C1 segment of cervical spinal cord (tissue), 14 donors: ENCODE measurements at places on chromosomes 13 and 19.

DNA sequence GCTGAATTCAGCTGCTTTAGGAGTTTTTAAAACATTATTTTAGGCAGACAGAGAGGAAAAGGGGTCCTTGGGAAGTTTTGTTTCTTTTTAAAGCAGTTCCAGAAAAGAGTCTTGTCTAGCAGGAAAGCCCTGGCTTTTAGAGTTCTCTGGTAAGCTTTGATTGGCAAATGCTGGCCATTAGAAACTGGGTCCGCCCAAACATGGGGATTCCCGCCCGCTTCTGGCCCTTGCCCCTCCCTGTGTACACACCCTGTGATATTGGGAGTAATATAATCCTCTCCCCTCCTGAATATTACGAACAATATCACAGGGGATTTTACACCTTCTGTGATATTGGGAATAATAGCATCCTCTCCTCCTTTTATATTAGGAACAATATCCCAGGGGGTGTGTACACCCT, 58.9 kb downstream of the ERICH4 start:
- DNase-seq, result no peak

DNA sequence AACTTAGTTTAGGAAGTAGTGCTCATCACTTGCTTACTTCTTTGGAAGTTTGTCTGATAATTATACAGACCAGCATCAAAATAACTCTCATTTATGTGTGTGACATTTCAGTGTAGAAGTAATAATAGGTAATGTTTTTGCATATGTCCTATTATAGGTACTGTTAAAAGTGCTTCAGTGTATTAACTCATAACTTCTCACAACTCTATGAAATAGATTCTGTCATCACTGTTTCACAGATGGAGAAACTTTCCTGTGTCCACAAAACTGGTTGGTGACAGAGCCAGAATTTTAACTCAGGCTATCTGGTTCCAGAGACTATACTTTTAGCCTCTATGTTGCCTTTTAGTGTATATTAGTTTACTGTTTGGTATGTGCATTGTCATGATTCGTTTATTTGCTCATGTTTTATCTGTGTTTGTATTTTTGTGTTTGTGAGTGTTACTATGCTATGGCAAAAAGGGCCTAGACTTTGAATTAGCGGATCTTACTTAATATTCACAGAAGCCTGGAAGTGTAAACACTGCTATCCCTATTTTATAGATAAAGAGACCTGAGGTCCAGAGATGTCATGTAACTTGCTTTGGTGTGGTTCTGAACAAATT, 12.7 kb downstream of the LPAR6 start:
- DNase-seq, result no peak

GRCh38 chr19:13051557-13052165, 51.0 kb downstream of the LYL1 start:
- DNase-seq, result no peak

DNA sequence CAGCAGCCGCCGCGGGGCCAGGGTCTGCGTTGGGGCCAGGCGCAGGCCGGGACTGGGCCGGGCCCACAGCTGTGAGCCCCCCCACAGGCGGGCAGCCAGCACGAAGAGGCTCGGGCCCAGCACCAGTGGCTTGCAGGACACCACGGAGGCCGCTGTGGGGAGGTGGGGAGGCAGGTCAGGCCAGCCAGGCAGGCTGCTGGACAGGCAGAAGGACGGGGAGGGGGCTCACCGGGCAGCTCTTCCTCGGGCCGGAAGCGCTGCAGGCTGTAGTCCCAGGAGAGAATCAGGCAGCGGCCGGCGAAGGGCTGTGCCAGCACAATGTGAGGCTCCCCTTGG, 8.3 kb downstream of the LGI4 start:
- no peak for DNase-seq

- DNase-seq, result peak; percentile 19
These were observed 692 bp upstream of the ZNF580 start for GRCh38 chr19:55640043-55640576.

GRCh38 chr19:8305798-8306197, 2.4 kb downstream of the CD320 start:
- DNase-seq, result no peak

DNA sequence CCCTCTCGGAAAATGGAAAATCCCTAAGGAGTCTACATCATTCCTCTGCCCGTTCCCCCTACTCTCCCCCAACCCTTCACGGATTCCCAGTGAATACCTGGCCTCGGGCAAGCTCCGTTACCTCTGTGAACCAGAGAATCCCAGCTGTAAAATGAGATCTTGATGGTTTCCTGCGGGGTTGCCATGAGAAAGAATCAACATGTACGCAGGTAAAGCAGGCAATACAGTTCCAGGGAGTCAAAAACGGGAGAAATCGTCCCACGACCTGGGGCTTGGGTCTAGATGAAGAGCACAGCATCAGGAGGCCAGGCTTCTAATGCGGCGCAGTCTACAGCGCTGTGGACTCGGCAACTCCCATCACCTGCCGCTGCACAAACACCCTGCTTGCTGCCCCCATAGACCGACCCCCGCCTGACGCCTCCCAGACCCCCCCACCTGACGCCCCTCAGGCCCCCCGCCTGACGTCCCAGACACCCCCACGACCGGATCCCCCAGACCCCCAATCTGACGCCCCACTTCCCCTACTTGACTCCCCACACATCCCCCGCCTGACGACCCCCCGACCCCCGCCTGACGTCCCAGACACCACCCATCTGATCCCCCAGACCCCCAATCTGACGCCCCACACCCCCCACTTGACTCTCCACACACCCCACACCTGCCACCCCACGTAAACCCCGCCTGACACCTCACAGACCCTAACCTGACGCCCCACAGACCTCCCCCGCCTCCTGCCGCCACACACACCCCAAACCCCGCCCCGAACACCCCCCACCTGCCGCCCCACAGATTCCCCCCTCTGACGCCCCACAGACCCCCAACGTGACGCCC, 680 bp downstream of the LIG4 start:
- peak; percentile 19 for DNase-seq

DNA sequence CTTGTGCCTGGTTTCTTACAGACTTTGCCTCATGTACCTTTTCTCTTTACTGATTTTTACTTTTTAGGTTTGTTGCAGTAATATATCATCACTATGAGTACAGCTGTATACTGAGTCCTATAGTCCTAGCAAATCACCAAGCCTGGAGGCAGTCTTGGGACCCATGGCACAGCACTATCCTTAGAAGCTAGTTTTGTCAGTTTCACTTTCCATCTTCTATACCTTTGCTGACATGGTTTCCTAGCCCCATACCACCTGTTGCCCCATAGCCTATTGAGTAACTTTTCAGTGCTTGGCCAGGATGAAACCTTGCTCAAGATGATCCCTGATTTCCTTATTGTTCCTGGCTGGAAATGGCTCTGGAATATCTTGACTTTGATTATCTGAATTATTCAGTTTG, 826.4 kb downstream of the GPC5 start:
- no peak for DNase-seq

- no peak for DNase-seq
These were observed 8.4 kb downstream of the COL5A3 start for GRCh38 chr19:10001899-10002298.

- no peak for DNase-seq
These were observed 109.1 kb upstream of the PABPC3 start for GRCh38 chr13:24986826-24987225.

DNA sequence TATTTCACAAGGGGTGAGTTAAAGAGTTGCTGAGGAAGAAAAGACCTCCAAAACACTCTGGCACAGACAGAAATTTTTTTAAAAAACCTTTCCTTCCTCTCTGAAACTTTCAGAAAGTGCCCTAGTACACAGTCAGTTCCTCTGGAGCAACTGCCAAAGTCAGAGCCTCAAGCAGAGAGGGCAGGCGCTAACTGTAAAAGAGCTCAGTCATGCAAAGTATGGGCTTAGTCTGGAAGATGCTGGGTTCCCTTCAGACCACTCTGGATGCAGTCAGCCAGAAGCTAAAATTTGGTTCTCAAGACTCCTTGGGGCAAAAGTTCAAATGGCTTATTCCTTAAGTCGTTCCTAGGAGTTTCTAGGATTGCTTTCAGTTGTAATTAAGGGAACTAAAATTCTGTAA, 671.6 kb downstream of the PCDH9 start:
- DNase-seq, result no peak

DNA sequence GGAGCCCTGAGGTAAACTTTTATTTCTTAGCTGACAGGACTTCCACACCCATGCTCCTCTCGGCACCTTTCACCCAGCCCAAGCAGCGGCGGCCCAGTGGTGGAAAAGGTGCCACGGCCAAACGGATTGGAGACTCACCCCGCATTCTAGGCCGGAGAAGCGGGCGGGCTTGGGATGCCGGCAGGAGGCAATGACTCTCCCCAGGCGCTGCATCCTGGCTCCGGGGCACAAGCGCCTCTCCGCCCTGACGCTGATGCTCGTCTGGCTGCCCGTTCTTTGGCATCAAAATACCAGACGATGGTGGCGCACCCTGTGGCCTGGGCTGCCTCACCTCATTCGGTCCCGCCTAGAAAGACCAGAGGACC, 6.7 kb upstream of the ZNF606 start:
- no peak for DNase-seq

- DNase-seq, result no peak
These were observed 16.3 kb upstream of the GSX1 start for GRCh38 chr13:27775943-27776342.

GRCh38 chr19:10427169-10427568, 6.8 kb downstream of the PDE4A start:
- DNase-seq, result no peak

- no peak for DNase-seq
These were observed 163.8 kb upstream of the SOX1 start for GRCh38 chr13:111903143-111903542.

DNA sequence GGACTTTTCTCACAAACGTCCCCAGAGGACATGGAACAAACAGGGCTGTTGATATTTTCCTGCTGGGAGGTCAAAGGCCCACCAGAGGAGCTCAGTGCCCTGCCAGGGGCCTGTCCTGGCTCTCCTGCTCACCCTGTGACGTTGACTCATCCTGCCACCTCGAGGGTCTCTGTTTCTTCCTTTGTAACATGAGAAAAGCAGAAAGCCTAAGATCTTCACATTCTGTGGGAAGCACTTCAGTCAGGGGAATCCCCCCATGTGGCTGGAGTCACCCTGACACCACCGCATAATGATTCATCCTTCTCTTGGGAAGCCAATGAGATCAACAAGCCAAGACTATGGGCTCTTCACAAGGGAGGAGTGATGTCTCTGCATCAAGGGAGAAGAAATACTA, 147.9 kb downstream of the KATNAL1 start:
- DNase-seq, result no peak

- peak; percentile 63 for DNase-seq
These were observed 8.9 kb downstream of the PIAS4 start for GRCh38 chr19:4016486-4016885.

DNA sequence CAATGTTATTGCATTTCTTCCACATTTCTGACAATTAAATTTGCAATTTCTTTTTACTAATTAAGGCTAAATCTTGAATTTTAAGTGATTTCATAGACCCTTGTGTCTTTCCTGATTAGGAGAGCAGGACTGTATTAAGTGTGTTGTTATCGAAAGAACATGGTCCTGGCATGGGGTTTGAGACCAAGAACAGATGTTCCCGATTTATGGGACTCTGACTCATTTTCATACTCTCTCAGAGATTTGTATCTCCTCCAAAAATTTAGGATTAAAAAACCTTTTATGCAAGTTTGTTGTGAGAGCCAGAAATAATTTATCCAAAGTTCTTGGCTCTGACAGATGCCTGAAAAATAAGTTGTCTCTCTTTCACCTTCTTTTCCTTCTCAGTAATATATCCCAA, 589.3 kb upstream of the ARGLU1 start:
- no peak for DNase-seq

DNA sequence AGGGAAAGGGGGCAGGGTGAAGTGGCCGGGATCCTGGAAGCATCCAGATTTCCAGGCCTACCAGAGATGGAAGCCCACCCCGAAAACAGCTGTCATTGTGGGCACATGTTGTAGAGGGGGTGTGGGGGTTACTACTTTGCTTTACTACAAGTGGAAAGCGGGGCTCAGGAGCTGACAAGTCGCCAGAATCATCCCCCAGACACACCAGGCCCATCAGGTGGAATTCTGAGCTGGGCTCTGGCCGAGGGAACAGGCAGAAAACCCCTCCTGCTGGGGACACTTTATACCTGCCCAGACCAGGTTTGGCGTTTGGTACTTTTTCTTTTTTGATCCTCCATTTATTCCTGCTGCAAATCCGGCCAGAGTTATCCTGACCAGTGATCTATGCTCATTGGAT, 3.8 kb downstream of the CDX2 start:
- DNase-seq, result no peak

- DNase-seq, result no peak
These were observed 93.1 kb downstream of the GGACT start for GRCh38 chr13:100495455-100495854.

DNA sequence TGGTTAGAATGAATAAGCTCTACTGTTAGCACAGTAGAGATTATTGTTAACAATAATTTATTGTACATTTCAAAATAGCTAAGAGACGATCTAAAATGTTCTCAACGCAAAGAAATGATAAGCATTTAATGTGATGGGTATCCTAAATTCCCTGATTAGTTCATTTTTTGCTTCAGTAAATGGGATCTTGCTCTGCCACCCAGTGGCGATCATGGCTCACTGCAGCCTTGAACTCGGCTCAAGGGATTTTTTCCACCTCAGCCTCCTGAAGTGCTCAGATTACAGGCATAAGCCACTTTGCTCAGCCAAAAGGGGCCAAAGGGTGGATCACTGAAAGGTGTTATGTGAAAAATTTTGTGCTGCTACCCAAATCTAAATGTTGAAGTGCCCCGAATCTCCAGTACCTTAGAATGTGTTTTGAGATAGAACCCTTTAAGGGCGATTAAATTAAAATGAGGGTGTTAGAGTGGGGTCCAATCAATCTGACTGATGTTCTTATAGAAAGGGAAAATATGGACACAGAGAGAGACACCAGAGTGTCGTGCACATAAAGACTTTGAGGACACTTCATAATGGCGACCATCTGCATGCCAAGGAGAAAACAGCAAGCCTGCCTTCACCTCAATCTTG, 31.5 kb upstream of the ZNF766 start:
- DNase-seq, result peak; percentile 11

DNA sequence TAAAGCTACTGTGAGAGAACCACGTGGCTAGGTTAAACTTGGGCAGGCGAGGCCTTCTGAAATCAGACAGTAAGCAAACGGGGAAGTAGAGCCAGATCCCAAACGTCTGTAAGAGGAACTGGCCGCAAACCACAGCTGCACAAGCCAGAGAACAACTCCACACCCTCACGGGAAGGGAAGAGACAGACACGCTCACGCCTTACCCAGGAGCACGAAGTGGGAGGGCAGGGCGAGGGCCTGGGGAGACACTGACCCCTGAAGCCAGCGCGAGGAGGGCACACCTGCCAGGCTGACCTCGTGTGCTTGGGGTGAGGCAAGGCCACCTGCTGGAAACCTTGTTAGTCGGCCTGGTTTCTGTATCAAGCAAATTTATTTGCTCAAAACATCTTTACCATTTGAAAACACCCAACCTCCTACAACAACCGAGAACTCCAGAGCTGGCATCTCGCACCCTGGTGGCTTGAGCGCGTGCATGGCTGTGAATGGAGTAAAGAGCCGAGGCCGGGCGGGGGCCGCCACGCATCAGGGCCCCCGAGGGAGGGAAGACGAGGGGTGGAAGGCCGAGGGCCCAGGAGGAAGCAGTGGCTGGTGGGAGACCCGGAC, 7.3 kb downstream of the POLR2E start:
- DNase-seq, result no peak

- DNase-seq, result peak; percentile 17
These were observed 30.4 kb downstream of the ELAVL1 start for GRCh38 chr19:7975037-7975436.
